GM12891 (cell line): ENCODE measurements at places on chromosomes 7 and 10.

GRCh38 chr7:53351681-53352080 is 316.2 kb downstream of the POM121L12 start:
- DNase-seq = no peak

DNA sequence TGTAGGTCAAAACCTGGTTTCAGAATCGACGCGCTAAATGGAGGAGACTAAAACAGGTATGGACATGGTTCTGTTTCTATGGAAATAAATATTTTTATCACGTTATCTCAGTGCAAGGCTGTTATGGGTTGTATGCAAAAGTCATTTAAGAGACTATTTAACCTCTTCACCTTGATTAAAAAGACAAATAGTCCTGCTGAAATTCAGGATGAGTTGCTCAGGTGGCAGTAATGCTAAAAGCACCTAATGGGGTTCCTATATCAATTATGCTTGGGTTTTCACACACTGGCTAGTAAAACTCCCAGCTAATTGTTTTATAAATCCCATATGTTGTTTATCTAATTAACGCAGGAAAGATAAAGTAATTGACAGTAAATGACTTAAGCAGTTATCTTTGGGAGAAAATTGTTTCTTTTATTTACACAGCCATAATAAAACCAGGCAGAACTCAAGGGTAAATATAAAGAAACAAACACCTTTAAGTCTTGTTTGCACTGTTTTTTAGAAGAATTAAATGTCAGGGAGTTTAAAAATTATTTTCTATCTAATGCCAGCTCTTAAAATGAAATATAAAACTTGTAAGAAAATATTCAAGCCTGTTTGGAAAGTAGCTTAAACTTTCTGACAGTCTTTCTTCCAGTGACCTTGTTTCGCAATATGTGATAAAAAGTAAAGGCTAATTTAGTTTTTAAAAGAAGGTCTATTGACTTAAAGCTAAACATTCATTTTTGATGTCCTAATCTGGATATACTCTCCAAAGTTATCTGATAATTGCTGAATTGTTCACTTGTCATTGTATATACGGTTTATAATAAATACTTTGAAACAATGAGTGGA is 3.2 kb downstream of the HHEX start:
- no peak for DNase-seq

- DNase-seq = no peak
These were observed 123.8 kb upstream of the SLC26A5 start for GRCh38 chr7:103569621-103570305.

- no peak for DNase-seq
These were observed 41.6 kb upstream of the EPHB6 start for GRCh38 chr7:142813226-142813625.

DNA sequence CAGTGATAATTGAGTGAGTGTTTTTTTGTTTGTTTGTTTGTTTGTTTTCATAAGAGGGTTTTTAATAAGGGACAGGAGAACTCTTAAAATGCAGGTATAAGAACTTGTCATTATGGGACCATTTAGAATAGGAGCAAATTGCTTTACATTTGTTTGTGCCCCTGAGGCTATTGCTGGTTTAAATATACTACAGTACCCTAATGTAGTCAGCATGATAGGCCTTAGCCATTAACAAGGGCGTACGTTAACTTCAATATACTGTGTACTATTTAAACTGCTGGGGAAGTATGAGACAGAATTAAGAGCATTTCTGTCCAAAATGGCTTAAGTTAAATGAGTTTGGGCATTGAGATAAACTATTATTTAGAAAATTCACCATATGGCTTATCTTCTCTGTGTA is 26.2 kb downstream of the PRKAR2B start:
- DNase-seq = no peak

GRCh38 chr10:17272648-17273047 is 44.6 kb downstream of the VIM start:
- no peak for DNase-seq
